HAP-1 (cell line): ENCODE measurements at places on chromosomes 13 and 19.

- no peak for DNase-seq
Observed at GRCh38 chr13:20708216-20708615, 4.7 kb downstream of the IL17D start.

- DNase-seq: no peak
Observed at GRCh38 chr13:51697181-51697580, 106.8 kb downstream of the DHRS12 start.

DNA sequence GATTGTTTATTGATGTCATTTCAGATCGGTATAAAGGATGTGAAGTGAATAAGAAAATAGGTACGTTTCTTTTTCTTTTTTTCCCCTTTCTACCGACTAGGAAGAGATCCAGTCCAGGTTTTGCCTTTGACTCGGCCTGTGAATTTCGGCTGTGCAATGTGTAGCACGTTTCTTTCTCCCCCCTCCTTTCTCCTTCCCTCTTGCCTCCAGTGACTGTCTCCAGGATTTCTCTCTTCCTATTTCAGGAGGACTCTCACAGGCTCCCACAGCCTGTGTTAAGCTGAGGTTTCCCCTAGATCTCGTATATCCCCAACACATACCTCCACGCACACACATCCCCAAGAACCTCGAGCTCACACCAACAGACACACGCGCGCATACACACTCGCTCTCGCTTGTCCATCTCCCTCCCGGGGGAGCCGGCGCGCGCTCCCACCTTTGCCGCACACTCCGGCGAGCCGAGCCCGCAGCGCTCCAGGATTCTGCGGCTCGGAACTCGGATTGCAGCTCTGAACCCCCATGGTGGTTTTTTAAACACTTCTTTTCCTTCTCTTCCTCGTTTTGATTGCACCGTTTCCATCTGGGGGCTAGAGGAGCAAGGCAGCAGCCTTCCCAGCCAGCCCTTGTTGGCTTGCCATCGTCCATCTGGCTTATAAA is at the start of gene GPC6:
Gene GPC6, plus strand, starts transcription at position 185 of the 657 bp plus-strand sequence.
- peak; percentile 85 for DNase-seq

DNA sequence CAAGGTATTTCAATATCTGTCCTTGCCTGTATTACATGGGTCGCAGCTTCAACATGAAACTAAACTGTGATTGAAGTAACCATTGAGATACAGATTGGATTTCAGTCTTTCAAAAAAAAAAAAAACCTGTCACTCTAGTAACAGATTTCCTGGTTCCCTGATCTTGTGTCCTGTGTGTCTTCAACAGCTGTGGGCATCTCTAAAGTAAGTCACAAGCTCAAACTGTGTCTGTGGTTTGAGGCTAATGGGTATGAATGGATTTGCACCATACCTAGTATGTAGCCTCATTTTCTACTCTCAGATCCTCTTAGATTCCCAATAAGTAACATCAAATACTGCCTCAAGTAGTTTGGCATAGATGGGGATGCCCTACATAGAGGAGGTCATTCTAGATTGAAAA is 300.1 kb downstream of the COG6 start:
- no peak for DNase-seq

GRCh38 chr19:282501-282900 is 8.7 kb downstream of the PLPP2 start:
- no peak for DNase-seq

DNA sequence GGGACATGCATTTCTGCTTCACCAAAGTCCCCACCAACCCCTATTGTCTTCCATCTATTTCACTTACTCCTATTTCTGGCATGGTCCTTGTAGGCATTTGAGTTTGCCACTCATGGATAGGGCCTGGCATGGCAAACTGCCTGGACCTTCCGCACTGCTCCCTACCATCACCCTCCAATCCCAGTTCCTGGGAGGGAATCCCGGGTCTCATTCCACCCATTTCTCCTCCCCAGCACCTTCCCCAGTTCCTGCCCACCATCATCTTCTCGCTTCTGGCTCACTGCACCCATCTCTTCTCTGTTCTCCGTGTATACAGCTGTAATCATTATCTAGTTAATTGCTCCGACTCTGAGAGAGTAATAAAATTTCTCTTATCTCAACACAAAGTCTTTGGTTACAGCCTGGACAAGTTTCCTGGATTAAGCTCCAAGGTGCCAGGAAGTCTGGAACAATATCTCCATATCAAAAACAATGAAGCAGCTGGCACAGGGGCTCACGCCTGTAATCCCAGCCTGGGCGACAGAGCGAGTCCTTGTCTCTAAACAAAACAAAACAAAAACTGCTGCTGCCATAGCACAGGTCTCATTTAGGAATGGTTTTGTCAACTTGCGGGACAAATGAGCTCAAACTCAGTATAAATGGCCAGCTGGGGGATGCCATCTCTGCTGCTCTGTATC is 17.0 kb upstream of the COX7A1 start:
- DNase-seq: peak; percentile 73

DNA sequence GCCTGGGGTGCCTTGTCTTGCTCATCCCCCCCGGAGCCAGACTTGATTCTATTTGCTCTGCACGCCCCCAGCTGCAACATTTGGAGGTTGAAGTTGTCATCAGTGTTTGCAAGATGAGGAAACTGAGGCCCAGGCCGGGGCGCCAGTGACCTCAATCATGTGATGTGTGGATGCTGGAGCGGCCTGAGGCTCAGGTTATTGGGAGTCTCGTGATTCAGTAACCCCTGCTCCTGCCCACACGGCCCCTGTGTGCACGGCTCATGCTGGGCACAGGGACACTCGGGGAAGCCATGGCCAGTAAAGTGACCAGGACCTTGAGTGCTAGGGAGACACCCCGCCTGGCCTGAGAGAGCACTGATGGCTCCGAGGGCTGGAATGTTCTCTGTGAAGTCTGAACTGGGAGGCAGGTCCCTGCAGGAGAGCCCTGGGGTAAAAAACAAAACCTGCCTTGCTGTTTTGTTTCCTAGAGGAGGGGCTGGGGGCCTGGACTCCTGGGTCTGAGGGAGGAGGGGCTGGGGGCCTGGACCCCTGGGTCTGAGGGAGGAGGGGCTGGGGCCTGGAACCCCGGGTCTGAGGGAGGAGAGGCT is 1.9 kb downstream of the FGF21 start:
- DNase-seq: no peak

GRCh38 chr13:111393221-111393790 is 72.9 kb downstream of the TEX29 start:
- no peak for DNase-seq

GRCh38 chr19:42269478-42270345 is 660 bp downstream of the CIC start:
- DNase-seq: no peak

DNA sequence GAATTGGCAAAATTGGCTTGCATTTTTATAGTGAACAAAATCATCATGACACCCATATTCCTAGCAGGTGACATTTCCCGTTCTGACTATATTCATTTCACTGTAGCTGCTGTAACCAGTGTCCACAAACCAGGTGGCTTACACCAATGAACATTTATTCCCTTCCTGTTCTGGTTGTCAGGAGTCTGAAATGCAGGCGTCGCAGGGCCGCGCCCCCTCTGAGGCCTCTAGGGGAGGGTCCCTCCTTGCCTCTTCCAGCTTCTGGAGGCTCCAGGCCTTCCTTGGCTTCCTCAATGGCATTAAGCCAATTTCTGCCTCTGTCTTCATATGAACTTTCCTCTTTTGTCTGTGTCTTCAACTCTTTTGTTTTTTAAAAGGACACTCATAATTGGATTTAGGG is 6.5 kb upstream of the RLN3 start:
- DNase-seq: peak; percentile 50

DNA sequence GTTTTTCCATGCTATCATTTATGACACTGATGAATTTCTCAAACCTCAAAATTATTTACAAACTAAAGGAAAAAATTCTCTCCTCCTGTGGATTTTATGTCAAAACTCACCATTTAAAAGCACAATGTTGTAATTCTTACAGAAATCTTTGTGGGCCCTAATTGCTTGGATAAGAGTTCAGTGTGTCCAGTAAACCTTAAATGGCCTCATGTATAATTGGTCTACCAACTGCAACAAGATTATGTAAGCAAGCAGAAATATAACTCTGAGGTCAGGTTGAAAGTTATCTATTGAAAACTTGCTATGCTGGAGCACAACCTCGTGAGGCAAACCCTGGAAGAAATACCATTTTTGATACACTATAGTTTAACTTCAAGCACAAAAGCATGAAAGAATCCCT is 22.0 kb downstream of the VWA8 start:
- DNase-seq: no peak
